Renal cortical epithelial cell (primary cell): ENCODE measurements at places on chromosomes 11 and 22. TPM values are rescaled to one million over a fixed set of nuclear protein-coding genes. Genes with fewer than 3 reads are reported as not detected.

C11orf16 gene
- total RNA-seq, result not detected in 2 replicates

MS4A1 gene
- not detected in 2 replicates for total RNA-seq

FGF4 gene
- total RNA-seq, result not detected in 2 replicates

XKR3 gene
- 0.15 TPM in 1 of 2 replicates, not detected in the other for total RNA-seq

KRTAP5-1 gene
- total RNA-seq, result not detected in 2 replicates

APOA4 gene
- not detected in 2 replicates for total RNA-seq

PACSIN3 gene
- 29.8 and 44.6 TPM in 2 replicates for total RNA-seq

GP1BB gene
- total RNA-seq, result not detected in 2 replicates

BTBD18 gene
- not detected in 2 replicates for total RNA-seq

MS4A3 gene
- total RNA-seq, result not detected in 2 replicates
